ENCODE measurements at places on chromosomes 2 and 18.
A peak's percentile ranks its signal among the peaks of the same experiment; 100 is the strongest.

GRCh38 chr2:43958397-43959275 lies 37.2 kb downstream of the LRPPRC start:
- no peak for DNase-seq

DNA sequence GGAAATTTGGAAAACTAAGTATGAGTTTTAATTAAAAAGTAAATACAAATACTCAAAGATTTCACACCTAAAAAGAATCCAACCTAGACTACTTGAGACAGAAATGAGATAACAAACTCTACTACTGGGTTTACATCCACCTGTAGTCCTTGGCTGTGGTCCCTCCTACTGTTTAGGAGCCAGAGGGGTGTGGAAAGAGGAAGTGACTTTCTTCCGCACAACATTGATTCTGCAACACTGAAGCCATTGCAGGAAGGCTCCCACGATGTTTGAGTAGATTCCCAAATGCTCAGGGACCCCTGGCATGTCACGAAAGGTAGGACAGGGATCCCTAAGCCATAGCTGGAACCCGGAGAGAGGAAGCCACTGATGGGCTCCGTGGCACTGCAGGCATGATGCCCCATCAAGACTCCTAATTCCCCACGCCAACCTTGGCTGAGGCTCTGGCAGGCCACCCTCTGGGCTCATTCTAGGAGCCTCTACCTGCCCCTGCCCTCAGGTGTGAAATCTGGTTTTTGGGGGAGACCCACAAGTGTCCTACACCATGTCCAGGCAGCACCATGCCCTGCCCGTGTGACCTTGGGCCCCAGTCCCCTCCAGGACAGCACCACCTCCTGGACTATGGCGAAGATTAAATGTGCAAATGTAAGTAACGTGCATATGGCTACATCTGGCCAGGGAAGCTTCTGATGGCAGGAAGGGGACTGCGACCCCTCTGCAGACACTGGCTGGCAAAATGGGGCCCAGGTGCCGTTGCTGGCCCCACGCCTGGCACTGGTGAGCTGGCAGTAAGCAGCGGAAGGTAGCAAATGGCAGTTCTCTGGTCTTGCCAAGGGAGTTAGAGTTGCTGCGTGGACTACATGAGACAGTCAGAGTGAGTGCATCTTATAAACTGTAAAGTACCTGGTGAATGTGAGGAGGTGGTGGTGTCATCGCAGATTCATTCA lies 38.2 kb upstream of the MAL start:
- DNase-seq, result no peak

GRCh38 chr18:63907664-63908063 lies at the start of gene SERPINB10:
Gene SERPINB10, plus strand, starts transcription at chr18:63907958. Its CDS starts 7,553 bp downstream, at chr18:63915511.
- no peak for DNase-seq

DNA sequence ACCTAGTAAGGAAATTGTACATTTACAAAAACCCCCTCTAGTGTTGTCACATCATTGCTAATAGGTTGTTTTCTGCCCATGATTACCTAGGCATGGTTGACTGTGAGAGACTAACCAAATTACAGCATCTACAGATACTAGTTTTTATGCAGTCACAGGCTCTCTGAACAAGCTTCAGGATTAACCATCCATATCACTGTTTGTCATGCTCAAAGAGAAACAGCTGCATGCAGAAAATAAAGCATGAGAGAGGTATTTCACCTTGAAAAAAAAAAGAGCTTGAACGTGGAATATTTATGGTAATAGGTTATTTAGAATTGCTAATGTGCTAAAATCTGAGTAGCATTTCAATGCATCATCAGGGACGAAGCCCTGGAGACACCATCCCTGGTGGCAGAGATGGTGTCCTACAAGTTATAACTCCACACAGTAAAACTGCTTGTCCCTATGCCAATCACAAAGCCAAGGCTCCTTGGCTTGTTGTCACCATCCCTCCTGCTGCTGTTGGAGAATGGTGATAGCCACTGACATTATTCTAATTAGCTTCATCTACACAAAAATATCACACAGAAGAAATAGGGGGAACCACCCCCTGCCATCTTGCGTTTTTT lies 5.4 kb downstream of the NEB start:
- no peak for DNase-seq

GRCh38 chr2:69088466-69088865 lies 75.5 kb downstream of the ANTXR1 start:
- no peak for DNase-seq

- no peak for DNase-seq
These were observed 98.7 kb upstream of the POU3F3 start for GRCh38 chr2:104755026-104755878.

DNA sequence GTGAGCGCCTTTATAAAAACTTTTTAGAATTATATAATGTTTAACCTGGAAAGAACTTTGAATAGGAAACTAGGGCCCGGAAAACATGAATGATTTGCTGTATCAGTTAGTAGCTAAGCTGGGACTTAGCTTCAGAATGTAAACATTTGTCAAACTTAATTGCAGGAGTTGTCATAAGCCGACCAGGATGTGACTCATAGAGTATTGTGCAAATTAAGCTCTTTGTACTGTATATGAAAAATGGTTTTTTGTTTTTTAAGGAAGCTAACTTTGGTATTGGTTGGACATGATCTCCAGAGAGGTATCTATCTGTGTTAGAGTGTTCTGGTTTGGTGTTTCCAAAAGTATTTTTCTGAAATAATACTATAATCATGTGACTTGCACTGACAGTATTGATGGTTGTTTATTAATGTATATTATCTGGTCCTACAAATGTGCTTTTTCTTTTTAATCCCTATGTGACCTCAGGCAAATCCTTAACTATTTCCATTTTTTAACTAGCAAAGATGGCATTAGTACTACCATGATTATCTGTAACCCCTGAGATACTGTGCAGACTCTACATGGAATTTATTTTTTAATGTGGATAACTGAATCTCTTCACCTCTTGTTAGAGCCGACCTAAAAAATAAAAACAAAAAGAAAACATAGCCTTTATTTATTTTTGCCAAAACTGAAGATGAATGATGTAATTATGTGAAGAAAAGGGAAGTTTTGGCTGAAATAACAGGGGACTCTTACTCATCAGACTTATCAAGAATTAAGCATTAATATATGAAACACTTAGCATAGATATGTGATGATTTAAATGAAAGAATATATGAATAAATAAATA lies 11.7 kb downstream of the YIPF4 start:
- DNase-seq, result peak; percentile 65

Measured in HFFc6 (cell line).